Stimulated activated CD8-positive, alpha-beta memory T cell treated with anti-CD3 and anti-CD28 coated beads, Interleukin-7, amount 100 ng/mL, for 24 hours (primary cell): ENCODE measurements at places on chromosomes 7 and 10.

DNA sequence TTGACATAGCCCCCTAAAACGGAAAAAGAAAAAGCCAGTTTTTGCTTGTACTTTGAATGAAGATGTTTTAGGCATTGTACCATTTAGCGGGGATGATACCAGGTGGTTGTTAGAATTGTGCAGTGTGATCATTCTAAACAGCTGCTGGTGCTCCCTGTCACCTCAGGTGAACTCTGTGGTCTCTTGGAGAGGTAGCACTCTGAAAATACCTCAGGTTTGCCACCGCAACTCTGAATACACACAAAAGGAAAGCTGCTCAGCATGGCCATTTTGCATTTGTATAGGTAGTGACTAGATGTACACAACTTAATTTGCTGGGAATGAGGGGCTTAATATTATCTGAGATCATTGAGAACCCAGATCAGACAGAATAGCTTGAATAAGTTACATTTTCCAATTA is 52.6 kb downstream of the PLEKHA8 start:
- DNase-seq: no peak

DNA sequence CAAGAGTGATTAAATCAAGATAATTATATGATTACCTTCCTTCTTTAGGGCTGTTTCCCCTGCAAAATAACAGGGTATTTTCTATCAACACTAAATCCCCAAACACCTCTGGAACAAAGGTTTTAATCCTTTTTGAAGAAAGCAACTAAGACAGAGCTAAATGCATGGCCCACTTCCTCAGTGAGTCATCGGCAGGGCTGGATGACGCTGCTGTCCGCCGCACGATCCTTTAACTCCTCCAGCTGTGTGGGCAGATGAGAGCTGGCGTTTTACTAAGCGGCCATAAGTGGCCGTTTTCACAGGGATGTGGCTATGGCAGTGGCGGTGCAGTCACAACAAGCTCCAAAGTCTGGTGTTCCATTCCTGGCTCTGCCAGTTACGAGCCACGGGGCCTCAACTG is 76.0 kb upstream of the C1QL3 start:
- no peak for DNase-seq

- DNase-seq: no peak
Measured at GRCh38 chr10:70621503-70622078, 19.1 kb upstream of the PRF1 start.

GRCh38 chr7:24874791-24875190 is 105.2 kb downstream of the OSBPL3 start:
- DNase-seq: no peak

GRCh38 chr10:75827587-75828021 is 396.2 kb downstream of the LRMDA start:
- DNase-seq: no peak

DNA sequence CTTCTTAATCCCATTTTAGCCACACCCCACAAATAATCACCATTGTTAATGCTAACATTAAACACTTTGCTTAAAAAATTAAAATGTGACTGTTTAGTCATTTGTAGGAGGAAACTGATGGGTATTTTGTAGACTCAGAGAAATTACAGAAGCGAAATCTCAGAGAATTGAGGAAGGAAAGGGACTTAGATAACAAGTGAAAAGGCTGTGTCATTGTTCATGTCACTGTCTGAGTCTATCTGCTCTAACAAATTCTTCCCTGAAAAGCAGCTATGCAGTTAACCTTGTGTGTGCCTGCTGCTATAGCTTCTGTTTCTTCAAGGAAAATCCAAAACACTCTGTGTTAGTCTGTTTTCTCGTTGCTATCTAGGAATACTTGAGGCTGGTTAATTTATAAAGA is 40.9 kb upstream of the PLXDC2 start:
- DNase-seq: no peak
